Astrocyte (in vitro differentiated cells and primary cell): ENCODE measurements at places on chromosomes 5 and 9.

DNA sequence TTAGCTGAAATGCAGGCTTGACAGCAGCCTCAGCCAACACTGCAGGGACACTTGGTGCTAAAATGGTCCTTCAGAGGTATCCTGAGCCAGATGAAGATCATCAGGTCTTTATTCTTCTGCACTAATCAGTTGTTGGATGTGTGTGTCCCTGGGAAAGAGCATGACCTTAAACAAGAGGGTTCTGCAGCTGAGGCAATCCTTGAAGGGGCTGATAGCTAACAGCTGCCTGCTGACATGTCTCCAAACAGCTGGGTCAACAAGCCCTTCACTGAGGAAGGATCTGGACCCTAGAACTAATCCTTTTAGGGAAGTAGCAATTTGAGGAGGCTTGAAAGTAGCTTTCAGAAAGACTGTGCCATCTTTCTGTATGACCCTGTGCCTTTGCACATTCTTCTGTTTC lies 376.3 kb upstream of the ACTBL2 start:
- no peaks in the 10 kb centered on the region for H3K27me3 ChIP-seq
- no peaks in the 10 kb centered on the region for H3K36me3 ChIP-seq
- no peak for DNase-seq
- H3K4me1 ChIP-seq = no peaks in the 10 kb centered on the region
- no peak overlapping the region for H3K4me3 ChIP-seq

GRCh38 chr5:134131165-134131564 lies 16.7 kb downstream of the TCF7 start:
- peaks cover 19% of the 10 kb centered on the region for H3K4me1 ChIP-seq
- no peak overlapping the region for H3K27ac ChIP-seq
- no peaks in the 10 kb centered on the region for H3K27me3 ChIP-seq
- peaks cover 8% of the 10 kb centered on the region for H3K36me3 ChIP-seq

- peaks cover 32% of the 10 kb centered on the region for H3K4me1 ChIP-seq
- DNase-seq = peak; percentile 36
- H3K4me3 ChIP-seq = no peak overlapping the region
- no peaks in the 10 kb centered on the region for H3K36me3 ChIP-seq
Measured at GRCh38 chr5:120605325-120606079, 141.4 kb downstream of the PRR16 start.

- DNase-seq = no peak
- peaks cover 35% of the 10 kb centered on the region for H3K36me3 ChIP-seq
- H3K27me3 ChIP-seq = no peaks in the 10 kb centered on the region
- H3K4me1 ChIP-seq = no peaks in the 10 kb centered on the region
- H3K27ac ChIP-seq = no peak overlapping the region
- no peak overlapping the region for H3K4me3 ChIP-seq
Measured at GRCh38 chr5:150124596-150124995, 31.0 kb downstream of the PDGFRB start.

DNA sequence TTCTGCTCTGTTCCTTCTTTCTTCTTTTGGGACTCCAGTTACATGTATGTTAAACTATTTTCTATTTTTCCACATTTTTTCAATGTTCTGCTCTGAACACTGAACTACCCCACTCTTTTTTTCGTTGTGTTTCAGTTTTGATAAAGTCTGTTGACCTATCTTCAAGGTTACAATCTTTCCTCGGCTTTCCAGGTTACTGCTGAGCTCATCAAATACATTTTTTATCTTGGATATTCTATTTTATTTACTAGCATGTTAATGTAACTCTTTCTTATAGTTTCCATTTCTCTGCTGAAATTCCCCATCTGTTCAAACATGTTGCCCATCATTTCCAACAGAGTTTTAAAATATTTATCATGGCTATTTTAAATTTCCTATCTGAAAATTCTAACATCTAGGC lies 13.8 kb downstream of the NEUROG1 start:
- no peaks in the 10 kb centered on the region for H3K36me3 ChIP-seq
- H3K4me3 ChIP-seq = no peak overlapping the region
- H3K27me3 ChIP-seq = peaks cover 9% of the 10 kb centered on the region
- DNase-seq = no peak
- H3K4me1 ChIP-seq = no peaks in the 10 kb centered on the region

DNA sequence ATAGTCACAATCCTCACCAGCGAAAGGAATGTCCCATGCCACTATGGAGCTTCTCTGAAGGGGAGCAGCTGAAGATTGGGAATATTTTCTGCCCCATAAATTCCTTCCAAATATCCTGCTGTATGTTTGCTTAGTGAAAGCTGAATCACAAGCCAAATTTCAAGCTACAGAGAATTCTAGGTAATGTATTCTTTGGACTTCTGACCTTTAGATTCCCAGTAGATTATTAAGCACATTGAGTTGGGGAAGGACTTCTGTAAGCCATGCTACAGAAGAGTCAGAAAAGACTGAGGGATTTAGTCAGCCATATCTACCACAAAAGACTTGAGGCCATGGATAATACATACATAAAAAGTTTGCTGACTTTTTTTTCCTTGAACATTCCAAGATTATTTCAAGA lies 1342.0 kb upstream of the NUDT12 start:
- no peaks in the 10 kb centered on the region for H3K4me1 ChIP-seq
- H3K4me3 ChIP-seq = no peak overlapping the region
- DNase-seq = no peak
- no peak overlapping the region for H3K27ac ChIP-seq
- H3K27me3 ChIP-seq = no peaks in the 10 kb centered on the region

GRCh38 chr5:149445343-149445738 lies 66.2 kb upstream of the IL17B start:
- no peaks in the 10 kb centered on the region for H3K27me3 ChIP-seq
- H3K27ac ChIP-seq = peak overlapping the region; percentile 83
- H3K4me3 ChIP-seq = no peak overlapping the region
- DNase-seq = no peak

DNA sequence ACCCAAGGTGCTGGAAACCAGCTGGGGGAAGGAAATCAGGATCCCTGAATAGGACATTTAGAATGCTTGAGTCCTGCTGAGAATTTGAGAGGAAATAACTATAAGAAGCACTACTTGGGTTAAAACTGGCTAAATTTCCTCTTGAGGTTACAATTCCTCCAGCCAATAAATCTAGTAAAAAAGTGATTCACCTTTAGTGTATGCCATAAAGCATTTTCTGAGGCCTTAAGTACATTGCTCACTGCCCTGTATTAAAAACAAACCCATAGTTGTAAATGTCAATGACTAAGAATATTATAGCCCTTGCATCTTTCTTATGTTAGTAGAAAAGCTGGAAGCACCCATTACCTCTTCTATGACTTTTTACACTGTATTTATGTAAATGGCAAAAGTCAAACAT lies 634.7 kb upstream of the ARRDC3 start:
- peak overlapping the region; percentile 44 for H3K27ac ChIP-seq
- H3K27me3 ChIP-seq = no peaks in the 10 kb centered on the region
- peaks cover 7% of the 10 kb centered on the region for H3K4me1 ChIP-seq

- H3K36me3 ChIP-seq = no peaks in the 10 kb centered on the region
- DNase-seq = no peak
- H3K27me3 ChIP-seq = no peaks in the 10 kb centered on the region
- H3K27ac ChIP-seq = peak overlapping the region; percentile 97
Measured at GRCh38 chr5:95863383-95863757, 40.8 kb upstream of the GLRX start.

DNA sequence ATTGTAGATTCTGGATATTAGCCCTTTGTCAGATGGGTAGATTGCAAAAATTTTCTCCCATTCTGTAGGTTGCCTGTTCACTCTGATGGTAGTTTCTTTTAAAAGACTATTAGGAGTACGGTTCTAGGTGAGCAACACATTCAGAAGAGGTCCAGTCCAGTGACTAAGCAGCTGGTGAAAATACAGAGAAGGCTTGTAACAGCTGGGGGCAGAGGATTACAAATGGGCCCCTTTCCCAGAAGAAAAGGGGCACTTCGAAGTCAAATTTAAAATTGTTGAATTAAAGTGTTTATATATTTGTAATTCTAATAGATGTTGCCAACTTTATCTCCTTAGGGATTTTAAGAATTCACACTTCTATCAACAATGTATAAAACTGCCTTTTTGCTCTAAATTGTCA lies 720.5 kb downstream of the TLE4 start:
- H3K4me3 ChIP-seq = no peak overlapping the region
- DNase-seq = no peak
- no peaks in the 10 kb centered on the region for H3K27me3 ChIP-seq
- H3K4me1 ChIP-seq = no peaks in the 10 kb centered on the region
- no peak overlapping the region for H3K27ac ChIP-seq
